ENCODE measurements at places on chromosomes 11 and 22.
A peak's percentile ranks its signal among the peaks of the same experiment; 100 is the strongest.

- DNase-seq: peak; percentile 69
These were observed 14.5 kb downstream of the LRP4 start for GRCh38 chr11:46903846-46904245.

DNA sequence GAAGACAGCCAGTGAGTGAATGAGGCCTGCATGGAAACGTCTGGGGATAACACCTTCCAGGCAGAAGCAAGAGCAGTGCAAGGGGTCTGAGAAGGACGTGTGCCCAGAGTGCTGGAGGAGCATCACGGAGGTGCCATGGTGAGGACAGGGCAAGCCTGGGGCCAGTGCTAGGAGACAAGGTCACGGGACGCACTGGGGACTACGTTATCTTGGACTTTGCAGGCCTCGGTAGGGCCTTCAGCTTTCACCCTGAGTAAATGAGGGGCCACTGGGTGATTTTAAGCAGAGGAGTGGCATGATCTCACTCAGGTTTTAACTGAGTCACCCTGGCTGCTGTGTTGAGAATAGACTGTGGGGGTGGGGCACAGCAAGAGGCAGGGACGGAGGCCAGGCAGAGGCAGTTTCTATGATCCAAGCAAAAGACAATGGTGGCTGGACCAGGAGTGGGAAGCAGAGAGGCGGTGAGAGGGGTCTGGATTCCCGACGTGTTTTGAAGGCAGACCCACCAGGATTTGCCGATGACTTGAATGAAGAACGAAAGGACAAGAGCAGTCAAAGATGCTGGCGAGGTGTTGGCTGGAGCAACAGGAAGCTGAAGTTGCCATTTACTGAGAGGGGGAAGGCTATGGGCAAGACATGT is 102.7 kb upstream of the PARVA start:
- DNase-seq: no peak

DNA sequence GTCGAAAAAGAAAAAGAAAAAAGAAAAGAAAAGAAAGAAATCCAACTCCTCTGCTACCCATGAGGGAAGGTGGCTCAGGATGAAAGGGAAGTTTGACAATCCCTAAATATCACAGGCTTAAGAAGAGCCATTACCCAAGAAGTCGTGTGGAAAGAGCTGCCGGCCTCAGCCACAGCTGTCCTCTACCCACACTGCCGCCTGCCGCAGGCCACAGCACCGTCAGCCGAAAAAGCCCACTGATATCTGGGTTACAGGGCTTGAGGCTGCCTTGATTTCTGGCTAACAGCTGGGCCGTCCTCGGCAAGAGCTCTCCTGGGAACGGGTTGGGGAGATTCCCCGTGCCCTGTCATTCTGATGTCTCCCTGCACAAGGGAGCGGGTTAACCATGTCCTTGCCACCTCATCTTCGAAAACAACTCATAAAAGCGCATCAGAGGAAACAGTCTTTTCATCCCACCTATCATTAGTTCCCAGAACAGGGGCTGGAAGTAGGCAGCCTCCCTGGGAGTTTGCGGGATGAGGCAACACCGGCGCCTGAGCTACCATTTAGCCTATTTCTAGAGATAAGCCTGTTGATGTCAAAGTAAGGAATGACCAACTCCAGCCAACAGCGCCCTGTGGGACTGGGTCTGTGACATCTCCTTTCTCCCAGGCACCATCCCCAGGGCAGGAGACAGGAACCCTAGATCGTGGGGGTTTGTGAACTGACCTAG is 21.8 kb upstream of the SNX32 start:
- no peak for DNase-seq

GRCh38 chr11:101759771-101760450 is 154.9 kb upstream of the CEP126 start:
- no peak for DNase-seq

GRCh38 chr11:95068549-95068948 is 1.8 kb downstream of the SRSF8 start:
- peak; percentile 92 for DNase-seq

DNA sequence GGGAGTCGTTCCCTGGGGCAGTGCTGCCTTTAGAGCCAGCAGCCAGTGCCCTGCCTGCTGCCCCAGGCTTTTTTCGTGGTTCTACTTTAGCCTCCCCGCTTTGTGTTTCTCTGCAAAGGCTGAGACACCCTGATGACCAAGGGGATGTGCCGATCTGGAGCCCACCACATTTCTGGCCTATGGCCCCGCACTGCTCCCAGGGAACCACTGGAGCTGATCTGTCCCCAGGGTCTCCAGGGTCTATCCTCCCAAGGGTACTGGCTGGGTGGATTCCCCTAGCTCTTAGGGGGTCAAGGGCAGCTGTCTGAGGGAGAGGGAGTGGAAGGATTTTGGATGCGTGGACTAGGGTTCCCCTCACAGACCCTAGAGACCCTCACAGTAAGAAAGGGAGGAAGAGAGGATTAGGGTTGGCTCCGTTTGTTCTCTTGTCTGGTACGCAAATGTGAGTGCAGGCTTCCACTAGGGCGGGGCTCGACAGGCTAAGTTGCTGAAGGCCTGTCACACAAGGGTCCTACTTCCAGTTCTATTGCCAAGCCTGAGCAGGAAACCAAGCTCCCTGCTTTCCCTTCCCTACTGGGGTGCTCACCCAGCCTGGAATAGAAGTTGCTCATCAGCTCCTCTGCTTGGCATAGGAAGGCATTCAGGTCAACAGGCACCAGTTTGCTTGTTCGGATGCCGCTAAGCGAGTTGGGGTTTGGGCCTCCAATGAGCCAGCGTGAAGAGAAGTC is 19.3 kb downstream of the TREH start:
- DNase-seq: no peak

- no peak for DNase-seq
These were observed 1.3 kb downstream of the PLEKHA7 start for GRCh38 chr11:17012712-17013547.

DNA sequence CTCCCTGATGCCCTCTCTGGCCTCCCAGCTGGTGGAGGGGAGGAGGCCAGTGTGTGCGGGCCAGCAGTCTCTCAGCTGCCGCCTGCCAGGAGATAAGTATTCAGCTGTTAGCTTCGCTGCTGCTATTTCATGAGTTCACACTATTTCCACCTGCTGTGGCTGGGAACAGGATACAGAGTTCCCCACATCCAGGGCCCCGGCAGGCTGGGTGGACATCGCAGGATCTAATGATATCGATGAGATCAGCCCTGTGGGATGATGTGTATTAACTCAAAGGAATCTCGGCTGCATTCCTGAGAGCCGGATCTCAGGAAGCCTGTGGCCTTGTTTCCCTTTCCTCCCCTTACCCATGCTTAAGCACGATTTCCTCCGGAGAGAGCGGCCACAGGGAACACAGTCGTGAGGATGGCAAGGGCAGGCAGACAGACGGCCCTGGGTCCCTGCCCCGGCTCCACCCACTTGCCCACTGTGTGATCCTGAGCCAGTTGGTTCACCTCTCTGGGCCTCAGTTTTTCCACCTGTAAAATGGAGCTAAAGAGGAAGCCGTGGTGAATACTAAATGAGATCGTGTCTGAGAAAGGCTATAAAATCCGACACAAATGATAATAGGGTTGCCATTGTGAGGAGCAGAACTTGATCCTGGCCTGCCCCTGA is 6.5 kb upstream of the PVALB start:
- DNase-seq: no peak

DNA sequence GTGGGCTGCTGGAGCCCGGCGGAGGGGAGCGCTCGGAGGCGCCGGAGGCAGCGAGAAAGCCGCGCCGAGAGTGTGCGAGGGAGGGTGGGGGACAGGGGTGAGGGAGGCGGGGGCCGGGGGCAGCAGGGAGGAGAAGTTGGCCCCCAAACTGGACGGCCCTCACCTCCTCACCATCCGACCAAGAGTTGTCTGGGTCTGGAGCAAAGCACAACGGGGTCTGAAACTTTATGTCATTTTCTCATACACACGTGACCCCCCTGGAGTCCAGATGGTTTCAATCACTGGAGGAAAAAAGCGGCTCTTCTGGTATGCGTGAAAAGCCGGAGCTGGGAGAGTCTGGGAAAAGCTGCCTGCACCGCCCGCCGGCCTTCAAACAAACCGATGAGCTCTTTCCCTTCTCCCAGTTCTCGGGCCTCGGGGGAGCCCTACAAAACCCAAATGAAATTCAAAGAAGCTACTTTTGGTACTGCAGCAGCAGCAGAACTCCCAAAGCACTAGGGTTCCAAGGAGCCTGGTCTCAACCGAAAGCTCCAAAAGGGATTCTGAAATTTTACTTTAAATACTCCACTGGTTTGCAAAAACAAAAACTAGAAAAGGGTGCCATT is 39.7 kb upstream of the AKIP1 start:
- peak; percentile 62 for DNase-seq

- no peak for DNase-seq
These were observed 35.8 kb downstream of the SC5D start for GRCh38 chr11:121328176-121328966.

DNA sequence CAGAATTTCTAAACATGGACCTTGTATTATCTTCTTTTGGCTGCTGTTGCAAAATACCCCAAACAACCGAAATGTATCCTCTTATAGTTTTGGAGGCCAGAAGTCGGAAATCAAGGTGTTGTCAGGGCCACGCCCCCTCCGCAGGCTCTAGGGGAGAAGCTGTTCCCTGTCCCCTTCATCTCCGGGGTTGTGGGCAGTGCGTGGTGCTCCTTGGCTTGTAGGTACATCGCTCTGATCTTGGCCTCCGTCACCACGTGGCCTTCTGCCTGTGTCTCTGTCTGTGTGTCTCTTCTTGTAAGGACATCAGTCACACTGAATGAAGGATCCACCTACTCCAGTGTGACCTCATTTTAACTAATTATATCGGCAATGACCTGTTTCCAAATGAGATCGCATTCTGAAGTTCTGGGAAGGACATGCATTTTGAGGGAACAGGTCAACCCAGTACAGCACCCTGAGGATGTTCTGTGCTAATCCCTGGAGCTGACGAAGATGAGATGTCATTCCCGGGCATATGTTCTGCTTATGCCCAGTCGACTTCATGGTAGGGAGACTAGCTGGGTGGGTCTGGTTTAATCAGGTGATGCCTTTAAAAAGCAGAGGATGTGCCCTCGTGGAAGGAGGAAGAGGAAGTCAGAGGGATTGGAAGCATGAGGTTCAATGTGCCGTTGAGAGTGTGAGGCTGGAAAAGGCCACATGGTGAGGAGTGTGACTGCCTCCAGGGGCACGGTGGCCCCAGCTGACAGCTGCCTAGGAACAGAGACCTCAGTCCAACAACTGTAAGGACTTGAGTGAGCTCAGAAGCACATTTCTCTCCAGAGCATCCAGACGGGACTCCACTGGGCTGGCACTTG is 531.1 kb downstream of the TBC1D22A start:
- no peak for DNase-seq

GRCh38 chr22:43391306-43391705 is 20.5 kb upstream of the MPPED1 start:
- DNase-seq: no peak

DNA sequence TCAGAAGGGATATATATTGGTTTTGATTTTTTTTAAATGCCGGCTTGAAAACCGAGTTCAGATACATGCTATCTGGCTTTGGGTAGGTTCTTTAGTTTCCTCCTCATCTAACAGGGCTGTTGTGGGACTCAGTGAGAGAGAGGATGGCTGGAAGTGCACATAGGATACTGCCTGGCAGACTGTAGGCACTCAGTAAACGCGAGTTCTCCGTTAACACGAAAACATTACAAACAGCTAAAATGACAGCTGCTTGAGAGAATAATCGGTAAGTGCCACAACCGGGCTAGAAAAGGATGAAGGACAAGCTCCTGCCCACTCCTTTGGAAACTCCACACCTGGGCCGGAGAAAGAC is 369 bp downstream of the XRRA1 start:
- DNase-seq: no peak

GRCh38 chr11:6219359-6219758 is 14.0 kb downstream of the C11orf42 start:
- no peak for DNase-seq

GRCh38 chr22:17769013-17769715 is 5.1 kb downstream of the BID start:
- no peak for DNase-seq

DNA sequence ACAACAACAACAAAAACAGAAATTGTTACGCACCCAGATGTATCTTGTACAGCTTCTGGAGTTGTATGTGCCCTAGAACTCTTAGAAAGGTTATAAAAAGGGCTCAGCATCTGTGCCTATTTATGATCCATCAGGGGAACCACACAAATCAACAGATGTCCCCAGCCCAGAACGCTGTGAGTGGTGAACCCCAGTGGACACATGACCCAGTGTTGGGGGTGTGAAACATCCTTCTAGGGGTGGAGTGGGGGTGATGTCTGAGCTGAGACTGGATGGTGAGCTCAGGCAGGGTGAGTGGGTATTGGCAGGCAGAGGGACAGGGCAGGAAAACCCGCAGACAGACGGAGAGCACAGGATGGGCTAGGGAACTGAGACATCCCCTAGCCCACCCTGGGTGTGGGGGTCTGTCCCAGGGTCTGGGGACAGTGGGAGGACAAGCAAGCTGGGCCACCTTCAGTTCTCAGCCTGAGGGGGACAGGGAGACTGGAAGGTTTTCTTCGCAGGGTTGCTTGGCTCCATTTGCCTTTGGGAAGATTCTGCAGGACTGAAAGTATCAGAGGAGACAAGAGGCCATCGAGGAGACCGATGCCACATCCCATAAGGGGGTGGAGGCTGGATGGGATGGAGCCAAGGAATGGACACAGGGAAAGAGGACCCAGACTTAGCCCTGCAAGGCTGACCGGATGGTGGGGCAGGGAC is 5.8 kb upstream of the EMID1 start:
- DNase-seq: no peak

DNA sequence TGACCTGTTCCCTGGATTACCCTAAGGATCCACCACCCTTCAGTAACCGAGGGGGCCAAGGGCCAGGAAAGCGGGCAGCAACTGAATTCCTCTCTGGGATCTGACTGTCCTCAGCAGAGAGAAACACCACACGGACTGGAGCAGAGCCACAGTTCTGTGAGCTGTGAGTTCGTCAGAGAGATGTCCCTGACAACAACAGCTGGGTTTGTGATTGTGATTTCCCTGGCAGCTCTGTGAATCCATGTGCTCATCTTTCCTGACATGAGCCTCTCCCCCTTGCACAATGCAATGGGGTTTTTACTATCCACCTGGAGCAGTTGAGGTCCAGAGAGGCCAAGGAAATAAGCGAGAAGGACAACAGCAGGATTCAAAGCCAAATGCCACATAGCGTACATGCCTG is 69.4 kb upstream of the AMPD3 start:
- DNase-seq: no peak

- DNase-seq: peak; percentile 6
These were observed 66.4 kb downstream of the SGSM3 start for GRCh38 chr22:40436505-40437431.

DNA sequence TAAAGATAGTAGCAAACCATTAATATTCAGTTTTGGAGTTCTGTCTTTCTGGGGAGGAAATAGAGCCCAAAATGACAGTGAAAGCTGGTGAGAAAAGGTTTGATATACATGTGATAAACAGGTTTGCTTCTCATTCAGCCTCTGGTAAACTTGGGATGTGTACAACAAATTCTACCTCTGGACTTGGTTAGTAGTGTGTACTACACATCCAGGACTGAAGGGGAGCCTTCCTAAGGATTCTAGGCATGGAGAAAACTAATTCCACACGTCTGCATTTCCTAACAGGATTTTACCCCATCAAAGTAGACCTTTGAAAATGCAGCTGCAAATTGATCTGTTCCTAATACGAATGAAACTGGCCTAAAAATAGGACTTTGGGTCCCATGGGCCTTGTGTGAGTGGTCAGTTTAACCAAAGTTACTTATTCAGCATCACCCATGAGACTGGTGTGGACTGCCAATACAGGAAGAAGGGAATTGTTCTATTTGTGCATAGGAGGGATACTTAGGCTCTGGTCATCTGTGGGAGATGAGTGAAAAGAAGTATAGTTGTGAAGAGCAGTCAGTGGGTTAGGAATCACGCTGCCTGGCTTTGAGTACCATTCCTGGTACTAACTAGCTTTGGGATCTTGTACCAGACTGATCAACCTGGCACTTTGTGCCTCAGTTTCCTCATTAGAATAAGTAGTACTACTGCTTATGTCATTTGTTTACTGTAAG is 74.2 kb downstream of the YAP1 start:
- DNase-seq: no peak

GRCh38 chr11:123582992-123583504 is 71.4 kb downstream of the SCN3B start:
- DNase-seq: no peak

Measured in NCI-H446 (cell line).